GM23248 (cell line): ENCODE measurements at places on chromosomes 6 and 20. TPM values are rescaled to one million over a fixed set of nuclear protein-coding genes. Genes with fewer than 3 reads are reported as not detected.

ITPA gene
- total RNA-seq = 43.6 and 47.2 TPM in 2 replicates

GRCh38 chr20:64058536-64058935 is 4.5 kb upstream of the TCEA2 start:
- H3K4me3 ChIP-seq = no peak overlapping the region
- no peaks in the 10 kb centered on the region for H3K36me3 ChIP-seq
- no peak overlapping the region for H3K27ac ChIP-seq
- no peak for DNase-seq

DNA sequence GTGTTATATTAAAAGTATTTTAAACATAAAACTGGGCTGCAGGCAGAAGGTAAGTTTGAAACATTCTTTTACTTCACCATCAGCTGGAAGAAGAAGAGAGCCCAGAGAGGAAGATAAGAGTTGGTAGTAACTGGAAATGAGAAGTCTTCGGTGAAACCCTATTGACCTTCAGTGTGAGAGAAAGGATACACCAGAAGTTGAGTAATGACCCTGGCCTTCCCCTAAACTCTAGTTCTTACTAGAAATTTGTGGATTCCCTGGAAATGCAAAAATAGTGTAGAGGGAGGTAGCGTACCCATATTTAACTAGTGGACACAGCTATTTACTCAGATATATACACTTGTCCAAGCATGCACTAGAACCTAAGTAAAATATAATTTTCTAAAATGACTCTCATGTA is 8.0 kb upstream of the EPM2A start:
- no peak overlapping the region for H3K27ac ChIP-seq
- no peaks in the 10 kb centered on the region for H3K27me3 ChIP-seq
- H3K36me3 ChIP-seq = no peaks in the 10 kb centered on the region; the same call in 1 of the 2 replicates

FAM209A gene
- not detected in 2 replicates for total RNA-seq

DNA sequence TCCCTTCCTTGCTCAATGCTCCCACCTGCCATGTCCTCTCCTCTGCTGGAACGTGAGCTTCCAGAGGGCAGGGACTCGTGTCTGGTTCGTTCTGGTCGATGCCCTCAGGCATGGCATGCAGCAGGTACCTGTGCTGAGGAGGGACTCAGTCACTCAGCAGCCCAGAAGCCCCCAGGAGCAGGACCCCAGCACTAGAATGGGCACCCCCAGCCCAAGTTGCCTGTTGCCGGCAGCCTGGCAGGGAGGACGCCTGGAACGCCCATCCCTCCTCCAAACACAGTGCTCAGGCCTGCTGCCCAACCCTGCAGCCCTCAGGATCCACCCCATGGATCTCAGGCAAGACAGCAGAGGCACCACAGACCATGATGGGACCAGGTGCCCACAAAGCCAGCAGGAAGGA is 40.6 kb downstream of the BMP7 start:
- no peak overlapping the region for H3K27ac ChIP-seq
- DNase-seq = no peak
- H3K4me1 ChIP-seq = peaks cover 15% of the 10 kb centered on the region

- H3K27me3 ChIP-seq = peaks cover 83% of the 10 kb centered on the region
- no peak overlapping the region for H3K27ac ChIP-seq
- DNase-seq = no peak
- H3K4me3 ChIP-seq = peak overlapping the region; percentile 70; the same call in 1 of the 2 replicates
Measured at GRCh38 chr6:89410788-89411144, 1.3 kb downstream of the RRAGD start.

GLO1 gene
- total RNA-seq = 139 and 142 TPM in 2 replicates

CST11 gene
- total RNA-seq = not detected in 2 replicates

CDH22 gene
- total RNA-seq = not detected in 2 replicates

OPRM1 gene
- not detected in 2 replicates for total RNA-seq

DNA sequence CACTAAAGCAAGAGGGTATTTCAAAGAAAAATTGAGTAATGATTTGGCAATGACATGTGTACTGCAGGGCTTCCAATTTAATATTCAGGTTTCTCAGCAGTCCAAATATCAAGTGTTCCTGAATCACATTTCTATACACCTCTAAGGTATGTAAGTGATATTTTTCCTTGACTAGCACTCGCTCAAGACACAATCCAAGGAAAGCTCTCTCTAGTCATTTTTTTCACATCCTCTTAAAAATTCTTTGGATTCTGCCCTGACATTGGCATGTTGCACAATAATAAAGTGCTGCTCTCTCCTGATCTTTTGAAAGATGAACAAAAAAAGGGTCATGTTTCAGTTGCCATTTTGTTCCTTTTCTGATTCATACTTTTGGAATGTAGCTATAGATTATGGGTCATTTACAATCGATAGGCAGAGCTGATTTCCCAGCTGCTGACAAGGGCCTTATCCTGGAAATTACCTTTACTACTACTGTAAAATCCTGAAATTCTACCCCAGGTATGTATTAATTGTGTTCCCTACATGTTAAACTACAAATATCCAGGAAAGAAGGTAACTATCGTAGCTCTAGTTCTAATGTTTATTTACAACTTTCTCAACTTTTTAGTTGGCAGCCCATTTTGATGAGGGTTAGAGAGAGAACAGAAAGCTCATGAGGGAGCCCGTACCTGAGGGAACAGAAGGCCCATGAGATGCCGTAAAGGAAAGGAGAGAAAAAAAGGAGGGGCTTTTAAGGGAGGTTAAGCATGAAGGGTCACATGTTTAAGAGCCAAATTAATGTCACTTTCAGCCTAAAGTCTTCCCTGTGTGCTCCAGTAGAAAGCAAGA is 22.2 kb upstream of the ADGRG6 start:
- DNase-seq = peak; percentile 23
- H3K4me3 ChIP-seq = no peak overlapping the region

- no peak overlapping the region for H3K4me3 ChIP-seq
- H3K4me1 ChIP-seq = no peaks in the 10 kb centered on the region
- no peak for DNase-seq
- no peak overlapping the region for H3K27ac ChIP-seq
- no peaks in the 10 kb centered on the region for H3K36me3 ChIP-seq
- no peaks in the 10 kb centered on the region for H3K27me3 ChIP-seq
Measured at GRCh38 chr6:68046302-68046701, 588.8 kb upstream of the ADGRB3 start.

DNA sequence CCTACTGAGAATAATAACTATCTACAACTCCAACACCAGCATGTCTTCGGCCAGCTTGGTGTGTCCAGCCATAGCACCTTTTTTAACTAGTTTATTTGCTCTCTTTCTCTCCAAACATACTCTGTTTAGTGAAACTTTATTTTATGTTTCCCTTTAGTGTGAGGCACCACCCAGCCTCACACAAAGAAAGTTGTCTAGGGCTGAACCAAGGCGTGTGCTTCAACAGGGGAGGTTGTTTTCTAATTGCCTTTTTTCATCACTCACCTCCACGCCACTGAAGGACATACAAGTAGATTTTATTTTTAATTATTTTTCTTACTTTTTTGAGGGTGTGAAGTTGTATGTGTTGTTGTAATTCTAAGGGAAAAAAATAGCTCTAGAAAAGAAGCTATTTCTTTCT is 125.6 kb upstream of the MARCKS start:
- H3K36me3 ChIP-seq = no peaks in the 10 kb centered on the region
- H3K4me3 ChIP-seq = no peak overlapping the region
- H3K27ac ChIP-seq = no peak overlapping the region

DNA sequence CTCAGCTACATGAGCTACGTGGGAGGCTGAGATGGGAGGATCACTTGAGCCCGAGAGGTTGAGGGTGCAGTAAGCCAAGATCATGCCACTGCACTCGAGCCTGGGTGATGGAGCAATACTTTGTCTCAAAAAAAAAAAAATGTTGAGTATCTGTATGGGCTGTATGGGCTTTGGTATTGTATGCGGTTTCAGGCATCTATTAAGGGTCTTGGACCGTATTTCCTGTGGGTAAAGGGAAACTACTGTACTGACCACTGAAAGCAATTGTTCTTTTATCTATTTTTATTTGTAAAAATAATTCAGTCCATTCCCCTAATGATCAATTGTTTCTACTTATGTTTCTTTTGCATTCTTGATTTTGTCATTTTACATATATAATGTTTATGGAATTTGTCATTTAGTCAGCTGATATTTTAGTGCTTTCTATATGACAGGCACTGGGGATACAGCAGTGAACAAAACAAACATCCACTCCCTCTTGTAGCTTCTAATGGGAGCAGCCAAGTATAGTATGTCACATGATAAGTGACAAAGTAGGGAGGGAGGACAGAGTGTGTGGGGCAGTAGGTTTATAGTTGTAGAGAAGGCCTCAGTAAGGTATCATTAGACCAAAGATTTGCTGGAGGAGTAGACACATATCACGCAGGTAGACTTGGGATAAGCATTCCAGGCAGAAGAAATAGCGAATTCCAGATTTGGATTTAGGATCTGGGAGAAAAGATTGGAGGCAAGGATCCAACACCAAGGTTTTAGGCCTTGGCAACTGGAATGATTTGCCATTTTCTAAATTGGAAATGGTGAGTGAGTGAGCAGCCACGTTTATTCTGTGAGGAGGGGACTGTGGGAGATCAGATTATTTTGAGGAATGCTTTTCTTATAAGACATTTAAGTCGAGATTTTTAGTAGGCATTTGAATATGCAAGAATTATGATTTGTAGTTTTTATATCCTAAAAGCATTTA is 6.0 kb downstream of the PCMT1 start:
- no peak overlapping the region for H3K4me3 ChIP-seq
- no peak overlapping the region for H3K27ac ChIP-seq
- no peaks in the 10 kb centered on the region for H3K27me3 ChIP-seq
- no peak for DNase-seq

- H3K36me3 ChIP-seq = no peaks in the 10 kb centered on the region
- no peak for DNase-seq
- H3K4me3 ChIP-seq = peak overlapping the region; percentile 97
- H3K27me3 ChIP-seq = no peaks in the 10 kb centered on the region
Measured at GRCh38 chr20:58649288-58650180, 1.5 kb upstream of the STX16 start.

OR2B2 gene
- total RNA-seq = not detected in 2 replicates

DNA sequence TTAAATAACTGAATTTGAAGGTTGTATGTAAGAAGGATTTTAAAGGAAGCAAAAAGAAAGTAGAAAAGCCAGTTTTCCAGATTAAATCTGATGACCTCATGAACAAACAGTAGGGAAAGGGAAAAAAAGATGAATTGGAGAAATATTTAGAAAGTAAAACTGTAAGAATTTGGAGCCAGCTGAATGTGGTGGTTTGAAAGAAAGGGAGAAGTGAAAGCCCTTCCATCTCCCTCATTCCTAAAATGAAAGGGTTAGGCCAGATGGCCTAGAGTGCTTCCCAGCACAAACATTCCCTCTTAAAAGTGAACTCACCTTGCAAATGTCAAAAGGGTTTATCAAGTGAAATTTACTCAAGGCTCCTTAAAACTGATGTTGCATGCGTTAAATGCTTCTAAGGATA is 139.3 kb upstream of the COL21A1 start:
- H3K27ac ChIP-seq = no peak overlapping the region
- no peaks in the 10 kb centered on the region for H3K36me3 ChIP-seq
- H3K4me1 ChIP-seq = peaks cover 9% of the 10 kb centered on the region
- no peak overlapping the region for H3K4me3 ChIP-seq

- no peaks in the 10 kb centered on the region for H3K36me3 ChIP-seq
- peaks cover 9% of the 10 kb centered on the region for H3K4me1 ChIP-seq
- DNase-seq = peak; percentile 4
- no peak overlapping the region for H3K27ac ChIP-seq
- no peaks in the 10 kb centered on the region for H3K27me3 ChIP-seq
- H3K4me3 ChIP-seq = no peak overlapping the region
Measured at GRCh38 chr6:133062696-133063306, 178.4 kb upstream of the EYA4 start.

C6orf163 gene
- 0.51 and 1.5 TPM in 2 replicates for total RNA-seq

PSORS1C2 gene
- not detected in 2 replicates for total RNA-seq

C6orf15 gene
- not detected in 2 replicates for total RNA-seq

BMP5 gene
- total RNA-seq = not detected in 2 replicates

- no peaks in the 10 kb centered on the region for H3K4me1 ChIP-seq
- DNase-seq = no peak
- H3K4me3 ChIP-seq = no peak overlapping the region
- no peak overlapping the region for H3K27ac ChIP-seq
- no peaks in the 10 kb centered on the region for H3K36me3 ChIP-seq
Measured at GRCh38 chr20:37937686-37938085, 34.8 kb downstream of the VSTM2L start.

- H3K27me3 ChIP-seq = no peaks in the 10 kb centered on the region
- H3K4me1 ChIP-seq = peaks cover 24% of the 10 kb centered on the region
- H3K27ac ChIP-seq = no peak overlapping the region
- no peak overlapping the region for H3K4me3 ChIP-seq
- DNase-seq = no peak
Measured at GRCh38 chr6:82908661-82909060, 157.0 kb downstream of the UBE3D start.

ANKRD66 gene
- not detected in 2 replicates for total RNA-seq

CAGE1 gene
- total RNA-seq = not detected in 2 replicates

MLIP gene
- total RNA-seq = not detected in 2 replicates

GRCh38 chr6:38505826-38506225 is 133.9 kb downstream of the BTBD9 start:
- H3K4me1 ChIP-seq = peaks cover 23% of the 10 kb centered on the region
- H3K36me3 ChIP-seq = no peaks in the 10 kb centered on the region
- no peak for DNase-seq
- no peak overlapping the region for H3K27ac ChIP-seq
- no peaks in the 10 kb centered on the region for H3K27me3 ChIP-seq

DNA sequence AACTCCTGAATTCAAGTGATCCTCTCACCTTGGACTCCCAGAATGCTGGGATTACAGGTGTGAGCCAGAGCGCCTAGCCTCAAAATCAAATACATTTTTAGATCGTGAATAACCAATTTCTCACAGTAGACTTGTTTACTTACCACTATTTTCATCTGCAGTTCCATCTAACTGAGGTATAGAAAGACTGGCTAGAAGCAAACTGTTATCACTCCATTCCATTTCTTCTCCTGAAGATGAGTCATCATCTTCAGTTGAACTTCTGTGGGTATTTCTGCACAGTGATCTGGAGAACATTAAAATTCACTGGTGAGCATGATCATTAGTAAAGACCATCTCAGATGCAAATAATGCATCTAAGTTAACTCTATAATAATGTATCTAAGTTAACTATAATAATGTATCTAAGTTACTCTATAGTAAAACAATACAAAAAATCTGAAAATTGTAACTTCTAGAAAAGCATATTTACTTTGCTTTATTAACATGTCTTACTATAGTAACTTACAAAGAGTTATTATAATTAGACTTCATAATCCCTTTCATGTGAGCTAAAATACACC is 105.4 kb downstream of the REV3L start:
- no peaks in the 10 kb centered on the region for H3K4me1 ChIP-seq
- peak; percentile 32 for DNase-seq
- no peak overlapping the region for H3K4me3 ChIP-seq
- no peaks in the 10 kb centered on the region for H3K27me3 ChIP-seq

TAAR9 gene
- not detected in 2 replicates for total RNA-seq

- no peak overlapping the region for H3K4me3 ChIP-seq
- H3K27me3 ChIP-seq = 0 out of 2 replicates have a peak, but pooled peaks cover 6% of the 10 kb centered on the region
- no peak overlapping the region for H3K27ac ChIP-seq
- H3K4me1 ChIP-seq = peaks cover 3% of the 10 kb centered on the region
- DNase-seq = no peak
Measured at GRCh38 chr6:110552901-110553641, 76.7 kb upstream of the SLC22A16 start.

GRCh38 chr6:148349466-148349865 is 6.8 kb downstream of the SASH1 start:
- H3K4me3 ChIP-seq = no peak overlapping the region
- H3K27ac ChIP-seq = no peak overlapping the region
- DNase-seq = no peak
- H3K27me3 ChIP-seq = no peaks in the 10 kb centered on the region
- peaks cover 33% of the 10 kb centered on the region for H3K4me1 ChIP-seq
